Kidney (tissue), 22 donors: ENCODE measurements at places on chromosomes 4 and X. TPM values are rescaled to one million over a fixed set of nuclear protein-coding genes. Genes with fewer than 3 reads are reported as not detected.

Gene GAB1
- 38.0 TPM for total RNA-seq

Gene NKX3-2
- total RNA-seq = not detected

GRCh38 chrX:68827848-68828624, 785 bp upstream of the EFNB1 start:
- peak; percentile 92 for DNase-seq
- no peaks in the 10 kb centered on the region for H3K4me1 ChIP-seq
- no peaks in the 10 kb centered on the region for H3K36me3 ChIP-seq
- H3K4me3 ChIP-seq = peak overlapping the region; percentile 48

GRCh38 chr4:22635692-22636091, 57.0 kb upstream of the GBA3 start:
- H3K27me3 ChIP-seq = no peaks in the 10 kb centered on the region
- DNase-seq = no peak
- no peak overlapping the region for H3K4me3 ChIP-seq
- H3K4me1 ChIP-seq = no peaks in the 10 kb centered on the region

DNA sequence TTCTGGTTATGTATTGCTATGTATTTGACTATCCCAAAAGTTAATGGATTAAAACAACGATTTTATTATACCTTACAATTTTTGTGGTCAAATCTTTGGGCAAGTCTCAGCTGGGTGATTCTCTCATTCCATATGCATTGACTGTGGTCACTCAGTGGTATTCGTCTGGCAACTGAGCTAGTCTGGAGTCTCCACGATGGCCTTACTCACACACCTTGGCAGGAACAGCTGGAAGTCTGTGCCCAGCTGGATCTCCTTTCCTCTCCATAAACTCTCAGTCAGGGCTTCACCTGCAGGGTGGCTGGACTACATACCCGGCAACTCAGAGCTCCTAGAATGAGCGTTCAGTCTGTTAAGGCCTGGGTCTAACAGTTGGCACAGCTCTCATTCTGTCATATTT, 141.1 kb upstream of the WDFY3 start:
- H3K4me1 ChIP-seq = no peaks in the 10 kb centered on the region
- DNase-seq = no peak
- H3K36me3 ChIP-seq = no peaks in the 10 kb centered on the region
- H3K27me3 ChIP-seq = no peaks in the 10 kb centered on the region

- H3K27ac ChIP-seq = no peak overlapping the region
- H3K27me3 ChIP-seq = no peaks in the 10 kb centered on the region
- peak; percentile 14 for DNase-seq
- H3K4me3 ChIP-seq = no peak overlapping the region
- H3K4me1 ChIP-seq = no peaks in the 10 kb centered on the region
These were observed 504.2 kb upstream of the IGFBP7 start for GRCh38 chr4:57614257-57614932.

GRCh38 chr4:186726426-186727168, 2.9 kb upstream of the FAT1 start:
- H3K36me3 ChIP-seq = no peaks in the 10 kb centered on the region
- H3K27me3 ChIP-seq = no peaks in the 10 kb centered on the region
- peak; percentile 93 for DNase-seq
- H3K27ac ChIP-seq = peak overlapping the region; percentile 81
- peak overlapping the region; percentile 94 for H3K4me3 ChIP-seq

- H3K36me3 ChIP-seq = no peaks in the 10 kb centered on the region
- DNase-seq = no peak
- H3K27me3 ChIP-seq = no peaks in the 10 kb centered on the region
- H3K27ac ChIP-seq = no peak overlapping the region
- H3K4me3 ChIP-seq = no peak overlapping the region
These were observed 177.9 kb upstream of the TENM3 start for GRCh38 chr4:182065255-182065654.

- no peaks in the 10 kb centered on the region for H3K36me3 ChIP-seq
- DNase-seq = peak; percentile 86
- H3K4me3 ChIP-seq = no peak overlapping the region
- peak overlapping the region; percentile 16 for H3K27ac ChIP-seq
- H3K4me1 ChIP-seq = no peaks in the 10 kb centered on the region
These were observed 74.2 kb downstream of the LIMCH1 start for GRCh38 chr4:41611881-41612871.

DNA sequence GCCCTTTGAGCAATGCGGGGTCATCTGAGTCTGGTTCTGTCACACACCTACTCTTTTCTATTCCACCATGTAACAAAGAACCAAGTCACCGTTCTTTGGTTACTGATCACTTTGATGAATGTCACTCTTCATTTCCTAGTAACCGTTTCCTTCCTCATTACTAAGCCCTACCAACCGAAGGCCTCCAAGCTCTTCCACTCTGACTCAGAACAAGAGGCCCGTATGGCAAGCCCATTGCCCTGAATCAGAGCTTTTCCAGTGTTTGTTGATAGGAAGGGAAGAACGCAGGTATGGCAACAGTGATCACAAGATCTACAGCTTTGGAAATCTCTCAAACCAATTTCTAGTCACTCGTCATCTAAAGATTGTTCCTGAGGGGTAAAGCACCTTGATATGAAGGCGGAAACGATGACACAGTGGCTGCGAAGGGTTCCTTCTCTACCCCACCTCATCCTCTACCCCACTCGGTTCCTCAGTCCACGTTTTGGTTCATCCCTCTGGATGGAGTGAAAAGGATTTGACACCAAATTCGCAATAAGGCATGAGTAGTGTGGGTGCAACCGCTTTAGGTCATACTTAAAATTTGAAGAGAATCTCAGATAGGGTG, 28.0 kb upstream of the CD40LG start:
- no peaks in the 10 kb centered on the region for H3K36me3 ChIP-seq
- no peak for DNase-seq
- no peak overlapping the region for H3K4me3 ChIP-seq
- H3K4me1 ChIP-seq = no peaks in the 10 kb centered on the region
- H3K27me3 ChIP-seq = no peaks in the 10 kb centered on the region
- H3K27ac ChIP-seq = no peak overlapping the region

GRCh38 chr4:44845309-44845708, 119.0 kb upstream of the GNPDA2 start:
- no peaks in the 10 kb centered on the region for H3K4me1 ChIP-seq
- no peak for DNase-seq
- no peak overlapping the region for H3K27ac ChIP-seq
- H3K27me3 ChIP-seq = no peaks in the 10 kb centered on the region
